ENCODE measurements at places on chromosomes 2 and 18. TPM values are rescaled to one million over a fixed set of nuclear protein-coding genes. Genes with fewer than 3 reads are reported as not detected.

Gene MARS2
- 7.5 TPM for total RNA-seq

Gene TEX44
- total RNA-seq, result not detected

Gene BCL11A
- 0.38 TPM for total RNA-seq

Gene IL18R1
- total RNA-seq, result 1.6 TPM

Gene C2orf42
- 18.6 TPM for total RNA-seq

Gene ICA1L
- 2.0 TPM for total RNA-seq

Gene GALR1
- not detected for total RNA-seq

Gene SERPINB2
- total RNA-seq, result 0.65 TPM

Gene STARD6
- total RNA-seq, result 0.33 TPM

Gene RESP18
- total RNA-seq, result not detected

Data from vein endothelial cell (primary cell).